Left renal pelvis (tissue), 4 donors: ENCODE measurements at places on chromosomes 16 and 17. TPM values are rescaled to one million over a fixed set of nuclear protein-coding genes. Genes with fewer than 3 reads are reported as not detected.

The SLC9A5 gene
- polyA plus RNA-seq: 5.9 TPM

GRCh38 chr16:46743232-46743719 lies 4.9 kb downstream of the MYLK3 start:
- no peak for DNase-seq

The KPNA2 gene
- polyA plus RNA-seq: 95.9 TPM

DNA sequence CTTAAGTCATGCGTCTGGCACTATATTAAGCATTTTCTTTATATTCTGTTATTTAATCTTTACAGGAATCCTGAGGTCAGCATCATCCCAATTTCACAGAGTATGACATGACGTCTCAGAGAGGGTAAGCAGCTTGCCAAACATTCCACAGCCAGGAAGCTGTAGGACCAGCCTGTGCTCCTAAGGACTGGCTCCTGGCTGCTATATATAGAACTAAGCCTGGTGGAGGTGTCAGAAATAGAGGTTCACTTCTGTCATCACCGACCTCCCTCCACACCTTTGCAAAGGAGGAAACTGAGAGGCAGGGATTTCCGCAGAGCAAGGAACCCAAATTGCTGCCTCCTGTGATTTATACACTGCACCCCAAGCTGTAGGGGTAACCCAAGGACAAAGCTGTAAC lies 37.9 kb upstream of the NDRG4 start:
- no peak for DNase-seq

The CACNA1G gene
- polyA plus RNA-seq: 13.8 TPM

The MYO15A gene
- 3.5 TPM for polyA plus RNA-seq
